ENCODE measurements at places on chromosomes 1 and 21.

DNA sequence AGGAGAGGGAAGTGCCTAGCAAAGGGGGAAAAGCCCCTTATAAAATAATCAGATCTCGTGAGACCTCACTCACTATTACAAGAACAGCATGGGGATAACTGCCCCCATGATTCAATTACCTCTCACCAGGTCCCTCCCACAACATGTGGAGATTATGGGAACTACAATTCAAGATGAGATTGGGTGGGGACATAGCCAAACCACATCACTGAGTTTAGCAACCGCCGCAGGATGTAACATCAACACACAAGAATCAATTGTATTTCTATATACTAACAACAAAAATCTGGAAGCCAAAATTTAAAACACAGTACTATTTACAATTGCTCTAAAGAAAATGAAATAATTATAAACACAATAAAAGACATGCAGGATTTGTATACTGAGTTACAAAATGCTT lies 21.9 kb downstream of the DIRAS3 start:
- DNase-seq: no peak

DNA sequence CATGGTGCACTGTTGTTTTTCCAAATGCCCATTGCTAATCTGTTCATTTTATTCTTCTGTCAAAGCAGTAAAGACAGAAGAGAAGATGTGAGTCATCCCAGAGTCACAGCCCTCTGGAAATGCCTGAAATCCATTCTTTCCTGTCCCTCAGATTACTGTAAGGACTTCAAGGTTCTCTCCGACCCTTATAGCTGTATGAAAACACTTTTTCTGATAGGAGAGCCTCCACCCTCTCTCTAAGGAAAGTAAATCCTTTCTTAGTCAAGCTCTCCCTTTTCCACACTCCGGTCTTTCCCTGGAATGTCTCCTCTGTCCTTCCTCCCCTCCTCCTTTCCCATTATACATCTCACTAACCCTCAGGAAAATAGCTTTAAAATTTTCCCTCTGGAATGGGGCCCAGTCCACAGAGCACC lies 3.5 kb upstream of the PRDX6 start:
- DNase-seq: no peak

DNA sequence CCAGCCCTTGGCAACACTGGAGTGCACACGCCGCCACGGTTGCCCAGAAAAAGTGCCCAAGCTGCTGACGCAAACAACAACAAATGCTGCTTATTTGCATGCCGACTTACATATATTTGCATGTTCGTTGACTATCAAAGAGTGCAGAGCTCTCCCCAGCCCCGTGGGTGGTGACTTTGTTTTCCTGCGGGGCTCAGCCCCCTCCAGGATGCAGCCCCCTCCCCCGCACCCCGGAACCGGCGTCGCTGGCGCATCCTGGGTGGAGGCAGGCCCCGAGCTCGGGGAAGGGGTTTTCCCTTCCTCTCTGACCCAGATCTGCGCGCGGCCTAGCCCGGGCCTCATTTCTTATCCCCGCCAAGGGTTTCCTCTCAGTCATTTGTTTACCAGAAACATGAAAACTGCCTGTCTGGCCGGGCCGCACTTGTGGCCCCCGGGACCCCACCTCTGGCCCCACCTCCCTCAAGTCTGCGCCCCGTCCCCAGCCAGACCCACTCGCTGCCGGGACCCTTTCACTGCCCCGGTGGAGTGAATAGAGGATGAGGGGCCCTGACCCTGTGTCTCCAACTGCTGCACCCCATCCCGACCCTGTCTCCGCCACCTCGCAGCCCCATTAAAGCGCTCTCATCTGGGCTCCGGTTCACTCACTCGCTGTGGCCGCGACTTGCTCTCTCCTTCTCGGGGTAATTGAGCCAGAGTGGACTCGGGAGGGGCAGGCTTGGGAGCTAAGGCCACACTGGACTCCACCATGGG lies 5.5 kb downstream of the TNFRSF25 start:
- DNase-seq: no peak

GRCh38 chr1:196148367-196148970 lies 459.8 kb downstream of the KCNT2 start:
- DNase-seq: no peak

Data from caudate nucleus (tissue), 63 donors.